CD14-positive monocyte (primary cell): ENCODE measurements at places on chromosomes 5 and 9.

- no peak for DNase-seq
Measured at GRCh38 chr9:116318468-116319374, 165.1 kb downstream of the PAPPA start.

DNA sequence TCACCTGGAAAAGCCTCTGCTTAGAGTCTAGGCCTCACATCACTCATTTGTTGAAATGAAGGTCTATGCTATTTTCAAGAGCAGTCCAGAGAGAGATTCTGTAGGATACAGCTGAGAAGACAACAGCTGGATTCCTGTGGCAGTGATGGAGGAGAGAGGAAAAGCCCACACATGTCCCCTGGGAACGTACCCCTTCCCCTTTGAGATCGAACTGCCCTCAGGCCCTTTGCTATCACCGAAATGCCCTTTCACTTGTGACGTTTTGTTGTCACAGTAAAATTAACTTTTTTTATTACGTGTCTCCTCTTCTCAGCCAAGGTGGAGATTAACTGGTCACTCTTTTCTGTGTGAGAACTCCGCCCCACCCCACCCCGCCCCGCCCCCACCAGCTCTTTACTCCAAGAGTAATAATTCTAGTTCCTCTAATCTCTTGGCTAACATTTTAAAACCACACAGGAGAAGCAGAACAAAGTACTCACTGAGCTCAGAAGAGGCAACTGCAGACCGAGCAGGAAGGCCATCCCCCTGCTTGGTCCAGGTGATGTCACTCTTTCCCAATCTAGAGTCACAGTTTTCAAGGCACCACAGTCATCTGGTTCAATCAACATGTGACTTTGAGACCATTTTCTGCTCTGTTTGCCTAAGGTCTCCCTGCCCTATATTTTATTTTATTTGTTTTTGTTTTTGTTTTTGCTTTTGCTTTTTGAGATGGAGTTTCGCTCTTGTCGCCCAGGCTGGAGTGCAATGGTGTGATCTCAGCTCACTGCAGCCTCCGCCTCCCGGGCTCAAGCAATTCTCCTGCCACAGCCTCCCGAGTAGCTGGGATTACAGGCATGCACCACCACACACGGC, 105.6 kb downstream of the SUSD1 start:
- DNase-seq: peak; percentile 90

GRCh38 chr5:109962882-109963603, 273.3 kb downstream of the MAN2A1 start:
- peak; percentile 16 for DNase-seq

- DNase-seq: no peak
Measured at GRCh38 chr9:115923410-115923809, 230.2 kb upstream of the PAPPA start.

DNA sequence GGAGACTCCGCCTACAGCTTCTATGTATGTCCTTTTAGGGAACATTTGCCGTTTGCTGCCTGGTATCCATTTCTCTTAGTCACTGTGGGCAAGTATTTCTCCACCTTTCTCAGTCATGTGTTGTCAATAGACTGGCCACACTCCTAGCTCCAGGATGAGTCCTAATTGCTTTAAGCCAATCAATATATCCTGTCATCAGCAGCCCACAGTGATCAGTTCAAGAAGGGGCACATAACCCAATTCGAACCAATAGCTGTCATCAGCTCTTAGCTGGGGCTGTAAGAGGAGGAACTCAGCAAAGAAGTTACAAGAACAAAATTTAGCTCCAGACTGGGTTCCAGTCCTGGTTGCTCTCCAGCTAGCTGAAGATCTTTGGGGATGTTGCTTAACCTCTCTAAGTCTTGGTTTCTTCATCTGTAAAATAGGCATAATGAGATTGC, 70.7 kb upstream of the MAN2A1 start:
- DNase-seq: peak; percentile 72
